ENCODE measurements at places on chromosomes 1 and 21.

DNA sequence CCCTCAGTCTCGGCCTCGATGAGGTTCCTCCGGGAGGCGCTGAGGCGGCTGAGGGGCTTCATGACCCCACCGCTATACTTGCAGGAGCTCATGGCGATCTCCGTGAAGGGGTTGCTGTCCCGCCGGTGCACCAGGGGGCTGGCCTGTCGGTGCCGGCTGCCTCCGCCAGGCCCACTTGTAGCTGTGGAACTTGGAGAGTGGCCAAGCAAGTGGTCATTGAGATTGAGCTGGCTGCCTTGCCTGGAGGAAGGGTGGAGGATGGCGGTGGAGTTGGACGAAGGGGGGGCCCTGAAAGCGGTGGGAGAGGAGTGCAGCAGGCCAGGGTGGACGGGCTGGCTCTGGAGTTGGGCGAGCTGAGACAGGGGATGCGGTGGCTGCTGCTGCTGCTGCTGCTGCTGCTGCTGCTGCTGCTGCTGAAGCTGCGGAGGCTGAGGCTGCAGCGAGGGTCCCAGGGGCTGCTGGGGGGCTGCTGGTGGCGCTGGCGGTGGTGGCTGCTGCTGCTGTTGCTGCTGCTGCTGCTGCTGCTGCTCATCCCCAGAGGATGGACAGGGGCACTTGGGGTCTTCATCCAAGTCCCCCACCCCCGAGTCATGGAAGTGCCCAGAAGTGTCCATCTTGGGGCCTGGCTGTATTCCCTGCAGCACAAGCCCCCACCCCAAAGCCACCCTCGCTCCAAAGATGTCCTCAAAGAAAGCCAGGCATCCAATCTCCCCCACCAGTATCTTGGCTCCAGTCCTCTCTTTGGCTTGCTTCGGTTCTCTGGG, 548 bp downstream of the KCNN3 start:
- DNase-seq: peak; percentile 42

- DNase-seq: peak; percentile 5
Observed at GRCh38 chr1:108815566-108815965, 41.3 kb downstream of the AKNAD1 start.

- DNase-seq: no peak
Observed at GRCh38 chr1:247451388-247452010, 6.4 kb downstream of the OR2B11 start.

DNA sequence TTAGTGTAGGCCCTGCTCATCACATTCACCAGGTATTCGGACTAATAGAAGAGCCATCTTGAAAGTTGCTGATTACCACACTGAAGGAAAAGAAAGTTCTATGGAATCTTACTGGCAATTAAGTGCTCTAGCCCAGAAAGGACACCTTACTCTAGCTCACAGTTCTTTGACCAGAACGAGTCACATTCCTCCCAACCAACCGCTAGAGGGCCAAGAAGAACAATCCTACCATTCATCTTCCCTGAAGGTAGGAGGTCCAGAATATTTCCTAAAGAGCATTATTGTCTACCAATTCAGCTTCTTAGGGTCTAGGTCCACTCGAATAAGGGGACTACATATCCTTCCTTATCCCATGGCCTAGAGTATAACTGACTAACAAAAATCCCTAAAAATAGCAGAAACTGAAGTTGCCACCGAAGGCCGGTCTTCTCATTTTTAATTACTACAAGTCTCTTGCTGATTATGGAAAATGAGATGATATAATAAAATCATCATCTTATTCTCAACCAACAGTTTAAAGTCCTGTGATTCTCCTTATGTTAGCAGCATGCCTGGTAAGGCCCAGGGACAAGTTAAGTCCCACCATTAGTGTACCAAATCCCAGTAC, 2.7 kb upstream of the FMO1 start:
- peak; percentile 50 for DNase-seq

- DNase-seq: peak; percentile 39
Observed at GRCh38 chr1:12435639-12436344, 182.2 kb downstream of the DHRS3 start.

DNA sequence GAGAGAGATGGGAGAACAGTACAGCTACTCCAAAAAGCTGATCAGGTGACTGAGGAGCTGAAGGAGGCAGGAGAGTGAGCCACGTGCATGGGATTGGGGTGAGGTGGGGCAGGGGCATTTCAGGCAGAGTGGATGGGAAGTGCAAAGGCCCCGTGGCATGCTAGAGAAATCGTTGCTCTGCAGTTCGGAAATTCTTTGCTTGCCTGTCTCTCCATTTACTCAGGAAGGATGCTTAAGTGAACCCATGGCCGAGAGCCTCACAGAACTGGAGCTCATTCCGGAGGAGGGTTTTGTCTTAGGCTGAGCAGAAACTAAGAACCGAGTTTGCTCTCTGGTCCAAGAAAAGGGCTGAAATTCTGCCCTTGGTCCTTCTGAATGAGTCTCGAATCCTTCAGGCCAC, 139.8 kb upstream of the TMEM51 start:
- no peak for DNase-seq

- DNase-seq: no peak
Observed at GRCh38 chr1:195569934-195570333, 1038.3 kb downstream of the KCNT2 start.

DNA sequence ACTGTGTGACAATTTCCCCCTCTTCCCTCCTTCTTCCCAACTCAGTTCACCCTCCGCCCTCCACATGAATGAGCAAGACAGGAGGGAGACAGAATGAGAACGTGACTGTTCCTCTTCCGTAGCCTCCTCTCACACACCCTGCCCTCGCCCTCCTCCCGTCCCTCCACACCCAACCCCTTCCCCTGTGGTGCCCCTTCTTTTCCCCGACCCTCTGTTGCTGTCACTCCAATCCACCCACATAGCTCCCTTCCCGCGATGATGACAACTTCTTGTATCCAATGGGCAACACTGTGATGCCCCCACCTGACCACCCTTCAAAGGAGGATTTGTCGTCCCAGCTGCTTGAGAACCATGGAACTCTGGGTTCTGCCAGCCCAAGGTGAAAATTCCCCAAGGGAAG, 41.4 kb upstream of the COX20 start:
- no peak for DNase-seq

- DNase-seq: no peak
Observed at GRCh38 chr1:246827396-246827795, 103.2 kb downstream of the SCCPDH start.

- DNase-seq: no peak
Observed at GRCh38 chr1:157262422-157262821, 124.2 kb upstream of the ETV3 start.

DNA sequence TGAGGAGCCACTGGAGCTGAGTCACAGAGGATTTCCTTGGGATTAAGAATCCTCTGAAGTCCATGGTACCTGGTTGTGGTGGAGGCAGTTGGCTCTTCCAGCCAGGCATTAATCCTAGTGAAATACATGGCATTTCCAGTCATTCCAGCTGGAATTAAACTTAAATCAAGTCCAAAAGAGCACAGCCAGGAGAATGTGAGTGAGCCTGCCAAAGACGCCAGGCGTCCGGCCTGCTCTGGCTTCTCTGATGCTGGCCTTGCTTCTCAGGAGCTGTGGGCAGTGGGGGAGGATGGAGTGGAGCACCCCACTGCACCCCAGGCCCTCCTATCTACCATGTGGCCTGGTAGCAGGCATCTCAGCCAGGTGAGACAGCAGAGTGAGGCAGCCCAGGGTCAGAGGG, 23.4 kb upstream of the TENT5C start:
- DNase-seq: no peak

- no peak for DNase-seq
Observed at GRCh38 chr1:111886741-111887140, 102.7 kb downstream of the KCND3 start.

- DNase-seq: no peak
Observed at GRCh38 chr1:86956221-86956620, 41.8 kb downstream of the HS2ST1 start.

DNA sequence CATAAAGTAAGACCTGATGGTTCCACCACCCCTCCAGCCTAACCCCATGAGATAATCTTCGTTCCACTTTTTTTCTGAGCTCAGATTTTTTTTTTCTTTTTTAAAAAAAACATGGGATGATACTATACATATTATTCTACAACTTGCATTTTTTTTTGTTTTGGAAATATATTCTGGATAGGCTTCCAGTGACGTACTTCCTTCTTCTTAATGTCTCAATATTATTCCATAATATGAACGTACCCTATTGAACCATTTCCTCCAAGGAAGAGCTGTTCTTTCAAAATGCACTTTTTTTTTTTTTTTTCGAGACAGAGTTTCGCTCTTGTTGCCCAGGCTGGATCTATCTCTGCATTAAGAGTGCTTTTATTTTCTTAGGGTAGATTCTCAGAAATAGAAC, 1.5 kb downstream of the EDEM3 start:
- no peak for DNase-seq

GRCh38 chr1:59332983-59333382, 36.1 kb downstream of the FGGY start:
- DNase-seq: peak; percentile 58

- no peak for DNase-seq
Observed at GRCh38 chr1:40840526-40841323, 21.4 kb downstream of the CITED4 start.

- no peak for DNase-seq
Observed at GRCh38 chr1:6269720-6270400, 9.0 kb upstream of the GPR153 start.

- DNase-seq: no peak
Observed at GRCh38 chr1:61520401-61520800, 204.5 kb downstream of the TM2D1 start.

DNA sequence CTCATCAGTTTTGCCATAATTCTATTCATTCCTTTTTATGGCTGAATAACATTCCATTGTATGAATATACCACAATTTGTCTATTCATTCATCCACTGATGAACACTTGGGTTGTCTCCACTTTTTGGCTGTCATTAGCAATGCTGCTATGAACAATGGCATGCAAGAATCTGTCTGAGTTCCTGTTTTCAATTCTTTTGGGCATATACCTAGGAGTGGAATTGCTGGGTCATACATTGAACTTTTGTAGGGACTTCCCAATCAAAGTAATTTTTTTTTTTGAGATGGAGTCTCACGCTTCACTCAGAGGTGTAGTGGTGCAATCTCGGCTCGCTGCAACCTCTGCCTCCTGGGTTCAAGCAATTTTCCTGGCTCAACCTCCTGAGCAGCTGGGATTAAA, 34.9 kb downstream of the AADACL4 start:
- DNase-seq: no peak

- no peak for DNase-seq
Observed at GRCh38 chr21:46217511-46218196, 10.9 kb downstream of the LSS start.

DNA sequence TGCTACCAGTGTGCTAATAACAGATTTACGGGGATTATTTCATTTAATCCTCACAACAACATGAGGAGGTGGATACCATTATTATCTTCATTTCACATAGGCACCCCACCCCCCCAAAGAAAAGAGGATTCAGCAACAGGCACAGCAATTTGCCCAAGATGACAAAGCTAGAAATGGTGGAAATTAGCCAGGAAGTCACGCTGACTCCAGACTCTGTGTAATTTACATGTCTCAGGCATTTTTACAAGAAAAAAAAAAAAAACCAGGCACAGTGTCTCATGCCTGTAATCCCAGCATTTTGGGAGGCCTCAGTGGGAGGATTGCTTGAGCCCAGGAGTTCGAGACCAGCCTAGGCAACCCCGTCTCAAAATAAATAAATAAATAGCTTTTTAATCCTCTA, 37.5 kb upstream of the PRDM2 start:
- peak; percentile 49 for DNase-seq

DNA sequence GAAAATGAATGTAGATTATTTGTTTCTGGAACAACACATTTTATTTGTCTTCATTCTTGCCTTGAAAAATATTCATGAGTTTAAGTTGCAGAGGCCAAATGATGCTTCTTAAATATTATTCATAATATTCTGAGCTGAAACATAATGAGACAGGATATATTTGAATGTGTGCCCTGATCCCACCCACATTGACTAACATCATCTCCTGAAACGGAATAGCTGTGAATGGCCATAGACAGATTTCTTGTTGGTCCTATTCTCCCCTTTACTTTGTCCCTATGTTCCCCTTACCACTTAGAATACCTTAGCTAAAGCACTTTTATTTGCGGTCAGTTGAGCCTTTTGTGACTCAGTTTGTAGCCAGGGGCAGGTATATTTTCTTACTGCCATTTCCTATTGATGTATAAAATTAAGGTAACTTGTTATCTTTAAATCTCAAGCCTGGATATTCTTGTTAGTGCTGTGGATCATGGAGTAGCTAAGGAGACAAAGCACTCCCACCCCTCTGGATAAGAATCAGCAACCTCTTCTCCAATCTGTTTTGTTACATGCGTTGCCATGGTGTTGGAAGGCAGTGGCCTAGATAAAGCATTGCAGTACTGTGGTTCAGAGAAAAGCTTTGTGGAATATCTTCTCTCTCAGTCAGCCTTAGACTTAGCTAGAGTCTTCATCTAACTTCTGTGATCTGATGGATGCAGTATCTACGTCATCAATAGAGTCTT, 478.5 kb upstream of the DEPDC1 start:
- DNase-seq: no peak

DNA sequence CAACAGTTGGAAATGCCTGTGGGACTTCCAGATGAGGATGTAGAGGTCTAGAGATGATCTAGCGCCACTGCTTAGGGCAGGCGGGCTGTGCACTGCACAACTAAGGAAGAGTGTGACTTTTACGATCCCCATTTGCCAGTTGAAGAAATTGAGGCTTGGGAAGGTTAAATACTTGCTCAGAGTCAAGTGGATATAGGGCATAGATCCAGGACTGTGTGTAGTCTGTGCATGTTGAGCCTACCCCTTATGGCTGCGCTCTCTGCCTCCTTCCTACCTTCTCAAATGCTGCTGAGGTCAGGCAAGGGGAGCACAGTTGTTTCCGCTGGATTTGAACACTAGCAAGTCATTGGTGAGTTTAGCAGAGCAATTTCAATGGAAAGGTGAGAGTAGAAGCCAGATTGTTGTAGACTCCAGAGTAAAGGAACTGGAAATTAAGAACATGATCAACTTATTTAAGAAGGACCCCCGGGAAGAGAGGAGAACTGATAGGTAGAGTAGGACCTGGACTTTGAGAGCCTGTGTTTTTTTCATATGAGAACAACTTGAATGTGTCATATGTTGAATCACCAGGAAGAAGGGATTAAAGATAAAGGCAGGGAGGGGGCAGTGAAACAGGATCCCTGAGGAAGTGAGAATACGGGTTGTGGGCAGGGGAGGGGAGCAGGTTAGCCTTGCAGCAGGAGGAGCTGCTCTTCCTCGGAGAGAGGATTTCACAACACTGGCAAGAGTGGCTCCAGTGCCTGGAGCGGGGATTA, 2.7 kb downstream of the CAPN2 start:
- peak; percentile 88 for DNase-seq

GRCh38 chr1:208181364-208181763, 62.8 kb downstream of the PLXNA2 start:
- DNase-seq: no peak

DNA sequence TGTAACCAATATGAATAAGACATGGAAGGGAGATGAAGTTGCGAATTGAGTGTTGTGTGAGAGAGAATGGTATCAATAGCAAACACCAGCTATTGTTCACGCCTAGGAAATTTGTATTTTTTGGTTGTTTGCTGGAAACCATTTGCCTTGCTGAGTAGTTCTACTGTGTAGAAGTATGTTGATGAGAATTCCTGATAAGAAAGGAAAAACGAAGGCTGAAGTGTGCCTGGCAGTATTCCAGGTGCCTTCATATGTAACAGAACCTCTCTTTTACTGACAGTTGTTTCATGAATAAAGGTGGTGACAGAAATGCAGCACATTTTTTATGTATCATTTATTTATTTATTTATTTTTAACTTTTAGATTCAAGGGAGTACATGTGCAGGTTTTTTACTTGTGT, 79.5 kb downstream of the SDCCAG8 start:
- DNase-seq: no peak

GRCh38 chr1:111920221-111921024, 69.0 kb downstream of the KCND3 start:
- no peak for DNase-seq
